SW 1271 (cell line): ENCODE measurements at places on chromosomes 1 and 21.

DNA sequence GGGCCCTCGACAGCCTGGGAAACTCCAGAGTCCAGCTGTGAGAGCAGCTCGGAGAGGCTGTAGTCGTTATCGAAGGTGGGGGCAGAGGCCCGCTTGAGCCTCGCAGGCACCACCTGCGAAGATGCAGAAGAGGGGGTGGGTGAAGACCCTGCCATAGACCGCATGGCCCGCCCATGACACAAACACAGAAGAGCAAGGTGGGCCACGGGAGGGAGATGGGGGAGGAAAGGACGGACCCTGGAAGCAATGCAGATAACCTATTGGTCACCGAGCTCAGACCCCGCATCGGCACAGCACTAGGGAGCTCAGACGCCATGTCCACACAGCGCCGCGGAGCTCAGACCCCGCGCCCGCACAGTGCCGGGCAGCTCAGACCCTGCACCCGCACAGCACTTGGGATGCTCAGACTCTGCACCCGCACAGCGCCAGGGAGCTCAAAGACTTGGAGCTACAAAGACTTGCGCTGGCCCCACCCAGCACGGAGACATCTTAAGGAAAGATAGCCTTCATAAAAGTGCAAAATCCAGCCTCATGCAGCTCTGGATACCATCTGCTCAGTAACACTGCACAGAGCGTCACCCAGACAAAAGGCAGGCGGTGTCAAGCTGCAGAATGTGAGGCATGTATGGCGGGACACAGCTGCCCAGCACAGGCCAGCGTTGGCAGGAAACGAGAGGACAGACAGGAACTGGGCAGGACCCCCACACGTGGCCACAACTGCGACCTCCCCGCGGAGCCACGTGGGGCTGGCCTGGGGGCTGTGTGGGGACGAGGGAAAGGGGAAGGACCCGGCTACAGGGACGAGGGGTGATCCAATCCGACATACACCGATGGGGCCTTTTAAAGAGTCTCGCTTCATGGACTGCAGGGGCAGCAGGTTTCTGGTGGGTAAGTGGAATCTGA, 22.6 kb downstream of the RIPK4 start:
- DNase-seq = no peak

DNA sequence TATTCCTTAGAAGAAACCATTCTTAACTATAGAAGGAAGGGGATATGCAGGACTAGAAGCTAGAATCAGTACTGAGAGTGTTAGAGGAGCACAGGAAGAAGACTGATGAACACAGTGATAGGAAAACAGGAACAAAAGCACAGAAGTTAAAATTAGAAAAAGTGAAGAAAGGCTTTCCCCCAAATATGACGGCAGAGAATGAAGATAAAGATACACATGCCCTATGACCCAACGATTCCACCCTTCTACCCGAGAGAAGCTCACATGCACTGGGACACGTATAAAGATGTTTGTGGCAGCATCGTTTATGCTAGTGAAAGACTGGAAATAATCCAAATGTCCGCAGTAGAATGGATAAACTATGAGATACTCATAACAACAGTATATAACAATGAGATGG, 74.2 kb downstream of the DTL start:
- no peak for DNase-seq

DNA sequence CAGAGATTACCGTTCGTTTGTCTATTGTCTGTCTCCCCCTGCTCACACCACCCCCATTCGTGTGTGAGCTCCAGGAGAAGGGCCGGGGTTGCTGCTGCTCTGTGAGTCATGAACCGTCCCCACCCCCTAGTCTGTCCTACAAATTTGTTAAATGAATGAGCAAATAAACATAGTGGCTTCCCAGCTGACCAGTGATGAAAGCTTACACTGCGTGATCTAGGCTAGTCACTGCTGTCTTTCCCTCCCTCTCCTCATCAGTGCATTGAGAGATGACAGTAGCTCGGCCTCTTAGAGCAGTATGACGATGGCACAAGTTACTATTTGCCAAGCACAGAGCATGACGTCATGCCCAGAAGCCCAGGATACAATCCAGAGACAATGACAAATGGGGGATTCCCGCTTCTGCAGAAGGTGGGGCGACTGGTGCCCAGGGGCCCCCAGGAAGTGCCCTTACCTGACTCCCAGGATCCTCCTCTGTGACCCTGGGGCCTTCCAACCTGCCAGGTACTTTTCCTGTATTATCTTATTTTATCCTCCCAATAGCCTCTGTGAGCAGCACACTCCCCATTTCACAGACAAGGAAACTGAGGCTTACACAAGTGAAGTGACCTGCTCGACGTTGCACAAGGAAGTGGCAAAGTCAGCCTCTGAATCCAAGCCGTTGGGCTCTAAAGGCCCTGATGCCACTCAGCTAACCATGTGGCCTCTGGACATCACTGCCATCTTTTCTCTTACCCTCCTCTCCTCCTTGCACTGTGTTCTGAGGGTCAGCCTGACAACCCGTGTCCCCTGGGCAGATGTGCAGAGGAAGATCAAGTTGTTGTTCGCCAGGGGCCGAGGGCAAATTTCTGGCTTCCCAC, 8.6 kb upstream of the EPHA2 start:
- DNase-seq = peak; percentile 35

- DNase-seq = no peak
Measured at GRCh38 chr1:43830802-43831201, 102.8 kb upstream of the ARTN start.

DNA sequence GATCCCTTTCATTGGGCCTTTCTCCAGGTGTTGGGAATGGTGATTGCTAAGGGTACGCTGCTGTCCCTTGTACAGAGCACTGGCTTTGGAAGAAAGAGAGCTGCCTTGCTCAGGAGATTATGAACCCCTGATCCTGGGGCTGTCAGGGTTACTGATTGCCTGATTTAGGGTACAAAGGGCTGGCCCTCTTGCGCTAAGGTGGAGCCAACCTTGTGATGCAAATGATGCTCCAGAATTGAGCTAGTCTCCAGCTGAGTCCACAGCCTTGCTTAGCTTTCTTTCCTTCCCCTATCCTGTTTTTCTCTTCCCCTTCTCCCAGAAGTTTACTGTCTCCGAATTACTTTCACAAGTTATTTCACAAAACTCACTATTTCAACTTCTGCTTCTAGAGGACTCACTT, 334.7 kb downstream of the AMY1C start:
- DNase-seq = no peak

DNA sequence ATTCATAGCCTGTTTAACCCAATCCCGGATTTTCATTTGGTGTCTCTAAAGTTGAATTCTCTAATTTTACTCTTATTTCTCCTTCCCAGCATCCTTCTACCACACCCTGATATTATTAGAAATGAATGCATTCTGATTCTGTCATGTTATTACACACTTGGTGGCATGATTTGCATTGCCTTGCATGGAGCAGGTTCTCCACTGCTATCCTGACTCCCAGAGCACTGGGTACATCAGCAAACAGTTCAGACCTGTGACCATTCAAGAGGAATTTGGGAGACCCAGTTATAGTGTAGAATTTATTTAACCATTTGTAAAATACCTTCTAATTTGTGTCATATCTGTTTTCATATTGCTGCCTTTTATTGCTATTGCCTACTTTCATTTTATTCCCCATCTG, 2.6 kb downstream of the LRRC8B start:
- DNase-seq = no peak

DNA sequence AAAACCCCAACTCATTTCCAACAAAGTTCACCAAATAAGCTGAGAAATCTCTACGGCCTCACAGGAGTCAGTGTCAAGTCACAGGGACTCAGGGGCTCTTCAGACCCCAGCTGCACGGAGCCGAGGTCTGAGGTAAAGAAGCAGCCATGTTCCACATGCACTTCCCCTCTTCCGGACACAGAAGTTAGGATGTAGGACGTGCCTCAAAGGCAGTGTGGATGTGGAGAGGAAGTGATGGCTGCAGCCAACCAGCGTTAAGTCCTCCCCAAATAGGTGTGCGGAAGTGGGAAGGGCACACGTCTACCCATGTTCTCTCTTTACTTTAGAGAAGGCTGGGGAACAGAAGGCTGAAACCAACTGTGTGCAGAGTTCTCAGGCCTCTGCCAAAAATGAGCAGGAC, 14.6 kb upstream of the NCF2 start:
- no peak for DNase-seq

GRCh38 chr1:101756411-101756810, 240.3 kb downstream of the OLFM3 start:
- DNase-seq = no peak

DNA sequence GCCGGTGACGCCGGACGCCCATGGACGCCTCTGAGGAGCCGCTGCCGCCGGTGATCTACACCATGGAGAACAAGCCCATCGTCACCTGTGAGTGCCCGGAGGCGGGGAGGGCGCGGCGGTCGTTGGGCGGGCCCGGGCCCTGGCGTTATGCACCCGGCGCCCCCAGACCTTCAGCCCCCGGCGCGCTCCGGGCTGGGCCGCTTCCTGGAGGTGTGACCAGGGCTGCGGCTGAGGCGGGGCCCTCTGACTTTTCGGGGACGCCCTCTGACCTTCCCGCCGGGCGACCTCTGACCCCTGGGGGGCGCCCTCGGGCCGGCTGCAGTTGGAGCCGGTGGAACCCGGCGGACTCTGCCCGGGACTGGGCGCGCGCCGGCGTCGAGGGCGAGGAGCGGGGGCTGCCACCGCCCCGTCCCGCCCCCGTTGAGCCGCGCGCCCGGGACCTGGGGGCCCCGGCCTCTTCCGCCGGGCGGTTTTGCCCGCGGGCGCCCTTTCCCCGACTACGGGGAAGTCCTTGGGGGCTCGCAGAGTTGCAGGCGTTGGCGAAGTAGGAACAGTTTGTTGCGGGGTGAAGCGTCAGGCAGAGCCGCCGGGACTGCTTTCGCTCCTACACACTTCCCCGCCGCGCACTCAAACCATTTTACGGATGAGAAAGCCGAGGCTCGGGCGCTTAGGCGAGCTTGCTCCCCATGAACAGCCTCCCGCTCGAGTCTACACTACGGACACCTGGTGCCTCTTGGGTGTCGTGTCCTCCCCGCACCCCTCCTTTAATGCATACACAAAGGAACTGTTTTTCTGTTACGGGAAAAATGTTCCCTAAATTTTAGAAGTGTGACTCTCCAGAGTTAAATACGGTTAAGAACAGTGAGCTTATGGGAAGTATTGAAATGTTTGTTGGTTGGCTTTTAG, 618 bp downstream of the TRAPPC10 start:
- peak; percentile 33 for DNase-seq

GRCh38 chr1:9389968-9390367, 97.3 kb downstream of the SPSB1 start:
- DNase-seq = no peak

DNA sequence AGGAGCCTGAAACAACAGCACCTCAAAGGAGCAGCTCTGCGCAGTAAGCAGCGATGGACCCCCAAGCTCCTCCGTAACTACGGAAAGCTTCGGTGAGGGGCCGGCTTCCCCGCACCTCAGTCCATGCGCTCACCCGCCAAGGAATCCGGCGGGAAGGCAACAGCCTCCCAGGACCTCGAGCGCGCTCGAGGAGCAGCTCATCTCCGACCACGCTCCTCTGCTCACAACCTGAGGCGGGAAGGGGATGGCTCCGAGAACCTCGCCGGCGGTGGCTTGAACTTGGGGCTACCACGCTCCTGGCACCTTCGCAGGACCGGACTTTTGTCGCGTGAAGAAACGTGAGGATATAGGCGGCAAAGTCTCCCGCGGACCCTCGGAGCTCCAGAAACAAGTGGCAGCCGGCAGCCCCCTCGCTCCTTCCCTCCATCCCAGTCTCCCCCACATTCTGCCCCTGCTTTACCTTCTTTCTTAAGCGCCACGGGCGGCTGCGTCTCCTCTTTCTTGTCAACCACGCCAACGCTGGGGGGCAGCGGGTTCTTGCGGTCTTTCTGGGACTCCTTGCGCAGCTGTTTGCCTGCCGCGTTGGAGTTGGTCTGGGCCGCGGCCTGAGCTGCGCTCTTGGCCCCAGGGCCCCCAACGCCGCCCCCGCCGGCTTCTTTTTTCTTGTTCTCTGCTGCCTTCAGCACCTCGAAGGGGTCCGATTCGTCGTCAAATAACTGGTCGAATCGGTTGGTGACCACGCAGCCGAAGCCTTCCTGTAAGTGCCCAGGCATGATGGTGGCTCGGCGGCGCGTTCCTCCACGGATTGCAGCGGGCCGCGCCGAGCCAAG, 459 bp downstream of the SERBP1 start:
- no peak for DNase-seq

- no peak for DNase-seq
Measured at GRCh38 chr1:153678519-153679336, at the start of gene NPR1. Gene NPR1 (plus strand): TSS chr1:153678688. CDS start chr1:153679109, 421 bp downstream.

DNA sequence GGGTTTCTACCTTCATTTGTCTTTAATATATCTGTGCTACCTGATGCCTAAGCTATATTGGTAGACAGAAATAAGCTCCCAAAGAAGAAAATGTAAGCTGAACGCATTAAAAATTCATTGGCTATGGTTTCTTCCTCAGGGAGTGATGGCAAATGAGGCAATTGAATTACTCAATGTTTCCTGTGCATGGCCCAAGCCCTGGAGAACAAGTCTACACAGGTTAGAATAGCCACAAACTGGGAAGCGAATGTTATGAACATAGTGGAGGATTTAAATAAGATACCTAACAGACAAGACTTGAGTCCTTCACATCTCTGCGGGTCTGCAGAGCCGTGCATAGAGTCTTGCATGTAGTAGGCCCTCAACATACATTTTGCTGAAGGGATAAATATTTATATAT, 350.3 kb downstream of the RWDD3 start:
- no peak for DNase-seq

- DNase-seq = peak; percentile 27
Measured at GRCh38 chr1:98991127-98992012, 13.3 kb downstream of the PLPPR5 start.

DNA sequence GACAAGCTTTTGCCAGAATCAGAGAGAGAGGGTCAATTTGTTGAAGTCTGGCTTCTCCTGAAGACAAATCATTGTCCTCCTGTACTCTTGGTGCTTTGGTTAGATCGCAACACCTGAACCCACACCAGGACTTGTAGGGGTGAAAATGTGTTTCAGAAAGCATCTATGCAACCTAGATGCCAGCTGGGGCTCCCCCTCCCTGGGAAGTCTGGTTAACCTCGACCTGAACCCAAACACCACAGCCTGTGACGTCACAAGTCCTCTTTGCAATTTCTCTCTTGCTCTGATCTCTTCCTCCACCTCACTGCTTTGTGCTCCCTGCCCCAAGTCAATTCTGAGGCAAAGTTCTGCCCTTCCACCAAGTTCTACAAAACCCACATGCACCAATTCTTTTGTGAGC, 42.8 kb upstream of the USP24 start:
- DNase-seq = no peak

GRCh38 chr1:97797403-97798183, 123.2 kb downstream of the DPYD start:
- no peak for DNase-seq

DNA sequence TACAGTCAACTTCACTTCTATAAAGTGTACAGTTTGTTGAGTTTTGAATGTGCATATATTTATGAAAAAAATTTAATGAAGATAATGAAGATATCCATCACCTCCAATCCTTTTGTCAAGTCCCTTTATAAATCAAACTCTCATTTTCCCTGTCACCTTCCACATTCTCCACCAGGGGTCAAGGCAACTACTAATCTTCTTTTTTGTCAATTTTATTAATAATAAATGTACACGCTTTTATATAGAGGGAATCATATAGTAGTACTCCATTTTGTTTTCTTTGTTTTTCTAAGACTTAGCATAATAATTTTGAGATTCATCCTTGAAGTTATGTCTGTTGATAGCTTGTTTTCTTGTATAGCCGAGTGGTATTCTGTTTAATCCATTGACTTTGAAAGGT, 1594.2 kb upstream of the PRMT6 start:
- DNase-seq = no peak

- DNase-seq = no peak
Measured at GRCh38 chr21:33384841-33385331, 18.3 kb upstream of the IFNGR2 start.

- DNase-seq = no peak
Measured at GRCh38 chr1:83641206-83641658, 357.7 kb downstream of the TTLL7 start.
